Activated T-cell treated with anti-CD3 and anti-CD28 coated beads, Interleukin-2, amount 50 U/mL, for 72 hours (primary cell): ENCODE measurements at places on chromosomes 12 and 14.
A peak's percentile ranks its signal among the peaks of the same experiment; 100 is the strongest.

- no peak for DNase-seq
These were observed 66.4 kb upstream of the MAP1LC3B2 start for GRCh38 chr12:116492703-116493324.

DNA sequence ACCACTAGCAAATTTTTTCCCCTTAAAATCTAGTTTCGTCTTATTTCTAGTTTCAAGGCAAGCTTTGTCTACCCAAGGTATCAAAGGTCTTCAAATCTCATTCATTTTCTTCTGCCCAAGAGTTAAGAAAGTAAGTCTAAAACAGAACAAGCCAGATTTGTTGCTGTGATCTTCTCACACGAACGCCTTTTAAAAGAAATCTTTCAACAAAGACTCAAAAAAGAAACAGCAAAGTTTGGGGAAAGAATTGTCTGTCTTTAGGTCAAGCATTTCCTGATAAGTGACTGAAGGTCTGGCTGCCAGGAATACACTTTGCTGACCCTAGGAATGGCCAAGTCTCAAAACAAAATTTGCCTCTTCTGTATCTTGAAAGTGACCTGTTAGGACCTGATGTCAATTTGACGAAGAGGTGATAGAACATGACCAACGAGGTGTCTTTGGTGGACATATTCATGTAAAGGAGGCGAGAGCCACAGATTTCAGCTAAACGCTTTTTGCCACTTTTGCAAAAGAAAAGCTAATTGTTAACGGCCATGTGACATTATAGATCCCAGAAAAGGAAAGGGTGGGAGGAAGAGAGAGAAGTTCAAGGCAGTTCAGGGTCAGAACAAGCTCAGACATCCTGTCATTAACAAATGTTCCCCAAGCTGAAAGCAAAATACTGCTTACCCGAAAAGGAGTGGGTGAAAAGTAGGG, 1.7 kb downstream of the CDK17 start:
- DNase-seq = no peak

DNA sequence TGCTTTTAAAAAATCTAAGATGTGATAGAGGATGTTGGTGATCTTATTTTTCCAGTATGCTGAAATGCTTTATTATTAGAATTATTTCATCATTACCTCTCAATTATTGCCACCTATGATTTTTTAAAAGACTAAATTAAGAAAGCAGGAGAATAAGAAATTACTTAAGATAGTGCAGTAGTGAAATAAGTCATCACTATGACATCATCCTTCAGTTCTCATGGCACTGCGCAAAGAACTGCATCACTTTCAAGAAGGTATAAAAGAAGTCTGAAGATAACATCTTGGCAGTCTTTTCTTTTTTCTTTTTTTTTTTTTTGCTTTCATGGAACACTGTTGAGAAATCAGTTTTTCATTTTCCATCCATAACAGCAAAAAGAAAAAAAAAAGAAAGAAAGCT, 24.4 kb downstream of the NT5DC3 start:
- DNase-seq = no peak

DNA sequence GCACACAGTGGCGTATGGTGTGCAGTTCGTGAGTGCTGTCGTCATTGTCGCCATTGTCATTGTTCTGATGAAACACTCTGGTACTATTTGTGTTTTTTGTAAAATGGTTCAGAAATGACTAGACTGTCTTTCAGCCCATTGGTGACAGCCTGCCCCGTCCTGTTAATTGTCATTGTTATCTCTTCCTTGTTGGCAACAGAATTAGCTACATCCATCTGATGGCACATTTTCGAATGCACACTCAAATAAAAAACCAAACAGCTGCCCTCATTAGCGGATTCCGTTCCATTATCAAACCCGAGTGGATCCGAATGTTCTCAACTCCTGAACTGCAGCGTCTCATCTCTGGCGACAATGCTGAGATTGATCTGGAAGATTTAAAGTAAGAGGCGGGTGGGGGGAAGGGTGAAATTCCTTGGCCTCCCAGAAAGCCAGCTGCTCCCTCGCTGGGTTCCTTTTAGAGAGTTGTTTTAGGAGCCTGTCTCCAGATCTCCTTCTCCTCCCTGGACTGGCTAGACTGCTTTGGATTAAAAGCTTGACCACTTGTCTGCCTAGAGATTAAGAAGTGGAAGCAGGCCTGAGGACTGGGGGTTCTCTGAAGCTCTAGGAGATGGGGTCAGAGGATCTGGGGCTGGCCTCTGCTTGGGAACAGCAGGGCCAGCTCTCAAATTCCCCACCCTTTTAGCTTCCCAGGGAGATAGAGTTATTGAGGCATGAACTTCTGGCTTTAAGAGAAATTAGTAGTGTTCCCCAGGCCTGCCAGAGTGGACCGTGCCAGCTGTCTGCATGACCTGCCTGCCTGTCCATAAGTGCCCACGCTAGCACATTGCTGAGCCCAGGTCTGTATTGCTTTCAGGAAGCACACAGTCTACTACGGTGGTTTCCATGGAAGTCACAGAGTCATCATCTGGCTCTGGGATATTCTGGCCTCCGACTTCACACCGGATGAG, 43.3 kb downstream of the MMAB start:
- DNase-seq = no peak

- no peak for DNase-seq
These were observed 61.4 kb upstream of the PLEKHA5 start for GRCh38 chr12:19068137-19068536.

- DNase-seq = no peak
These were observed 14.2 kb downstream of the EPYC start for GRCh38 chr12:90990611-90991010.

- DNase-seq = no peak
These were observed 582.6 kb upstream of the ATP2B1 start for GRCh38 chr12:90290980-90291975.

DNA sequence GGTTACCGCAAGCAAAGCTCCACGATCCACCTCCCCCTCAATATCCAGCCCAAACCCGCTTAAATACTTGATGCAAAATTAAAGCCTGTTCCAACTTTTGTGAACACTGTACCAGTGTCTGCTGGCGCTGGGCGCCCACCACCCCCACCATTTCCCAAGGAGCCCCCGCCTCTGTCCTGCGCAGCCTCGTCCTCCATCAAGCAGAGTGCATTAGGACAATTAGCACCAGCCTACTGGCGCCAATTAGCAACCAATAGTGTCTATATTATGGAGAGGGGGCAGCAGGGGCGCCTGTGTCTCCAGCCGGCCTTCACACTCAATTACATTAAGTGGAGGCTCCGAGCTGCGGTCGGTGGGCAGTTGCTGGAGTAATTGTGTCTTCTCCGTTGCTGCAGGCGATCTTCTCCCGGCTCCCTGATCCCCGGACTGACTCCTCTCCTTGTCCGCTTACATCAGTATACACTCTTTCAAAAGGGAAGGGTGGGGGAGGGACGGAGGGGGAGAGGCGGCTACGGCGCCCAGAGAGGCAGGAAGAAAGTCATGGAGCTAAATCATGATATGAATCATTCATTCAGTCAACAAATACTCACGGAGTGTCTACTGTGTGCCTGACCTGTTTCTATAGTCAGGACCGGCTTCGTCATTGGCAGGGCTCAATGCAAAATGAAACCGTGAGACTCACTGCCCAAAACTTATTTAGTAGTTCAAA, 707.3 kb downstream of the MED13L start:
- no peak for DNase-seq

DNA sequence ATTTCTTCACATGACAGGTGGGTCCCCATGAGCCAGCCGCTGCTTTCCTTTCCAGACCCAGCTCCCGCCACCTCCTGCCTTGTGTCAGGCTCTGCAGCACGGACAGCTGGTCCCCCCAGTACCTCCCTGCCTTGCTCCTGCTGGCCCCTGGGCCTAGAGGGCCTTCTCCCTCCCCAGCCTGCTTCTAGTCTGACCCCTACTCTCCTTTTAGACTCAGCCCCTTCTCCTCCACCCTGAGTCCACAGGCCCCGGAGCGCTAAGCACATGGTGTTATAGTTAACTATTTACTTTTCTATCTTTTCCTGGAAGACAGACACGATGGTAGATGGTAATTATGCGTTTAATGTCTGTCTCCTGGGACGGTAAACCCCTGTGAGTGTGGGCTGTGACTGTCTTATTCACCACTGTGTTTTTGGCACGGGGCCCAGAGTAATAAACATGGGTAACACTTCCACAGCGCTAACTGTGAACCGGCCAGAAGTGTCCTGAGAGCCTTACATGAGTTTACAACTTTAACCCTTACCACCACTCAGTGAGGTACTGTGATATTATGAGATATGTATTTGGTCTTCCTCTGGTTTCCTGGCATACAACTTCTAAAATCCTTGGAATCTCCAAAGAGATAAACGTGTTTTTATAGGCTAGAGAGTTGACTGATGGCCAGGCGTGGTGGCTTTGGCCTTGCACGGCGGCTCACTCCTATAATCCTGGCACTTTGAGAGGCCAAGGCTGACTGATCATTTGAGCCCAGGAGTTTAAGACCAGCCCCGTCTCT, 41.2 kb downstream of the DGLUCY start:
- peak; percentile 40 for DNase-seq

GRCh38 chr12:46518169-46518568, 145.6 kb upstream of the SLC38A2 start:
- DNase-seq = no peak

GRCh38 chr12:67449591-67450052, 180.5 kb downstream of the CAND1 start:
- peak; percentile 25 for DNase-seq

- peak; percentile 39 for DNase-seq
These were observed 15.0 kb upstream of the MDM2 start for GRCh38 chr12:68792952-68793351.

DNA sequence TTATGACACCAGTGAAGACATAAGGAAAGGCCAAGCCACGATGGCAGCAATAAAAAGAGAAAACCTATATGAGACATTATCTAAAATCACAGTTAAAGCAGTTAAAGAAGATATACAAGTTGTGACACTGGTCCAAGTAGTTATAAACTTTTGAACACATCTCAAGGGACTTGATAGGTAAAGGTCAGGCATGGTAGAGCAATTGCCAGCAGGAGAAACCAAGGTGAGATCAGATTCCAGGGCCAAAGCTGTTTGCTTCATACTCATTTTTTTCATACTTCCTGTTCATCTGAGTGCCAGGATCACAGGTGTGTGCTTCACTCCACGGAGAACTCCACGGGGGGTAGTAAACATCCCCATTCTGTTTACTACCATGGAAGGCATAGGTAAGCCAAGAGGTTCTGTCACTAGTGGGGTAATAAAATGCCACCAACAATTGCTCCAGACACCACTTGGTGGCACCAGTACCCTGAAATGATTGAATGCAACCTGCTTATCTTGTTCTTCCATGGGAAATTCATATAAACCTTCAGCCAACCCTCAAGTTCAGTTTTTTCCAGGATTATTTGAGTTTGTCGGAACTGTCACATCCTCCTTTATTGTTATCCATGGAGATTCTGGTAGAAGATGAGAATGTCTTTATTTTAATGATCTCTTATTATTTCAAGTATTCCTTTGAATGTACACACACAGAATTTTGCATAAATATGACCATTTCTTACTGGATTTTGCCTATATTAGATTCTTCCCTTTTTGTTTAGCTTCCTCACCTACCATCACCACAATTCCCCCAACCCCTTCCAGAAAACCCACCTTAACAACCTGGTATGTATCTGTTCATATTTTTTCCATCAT, 59.2 kb upstream of the TSPAN8 start:
- DNase-seq = no peak

- peak; percentile 66 for DNase-seq
These were observed 7.8 kb upstream of the DTX1 start for GRCh38 chr12:113048716-113049127.

DNA sequence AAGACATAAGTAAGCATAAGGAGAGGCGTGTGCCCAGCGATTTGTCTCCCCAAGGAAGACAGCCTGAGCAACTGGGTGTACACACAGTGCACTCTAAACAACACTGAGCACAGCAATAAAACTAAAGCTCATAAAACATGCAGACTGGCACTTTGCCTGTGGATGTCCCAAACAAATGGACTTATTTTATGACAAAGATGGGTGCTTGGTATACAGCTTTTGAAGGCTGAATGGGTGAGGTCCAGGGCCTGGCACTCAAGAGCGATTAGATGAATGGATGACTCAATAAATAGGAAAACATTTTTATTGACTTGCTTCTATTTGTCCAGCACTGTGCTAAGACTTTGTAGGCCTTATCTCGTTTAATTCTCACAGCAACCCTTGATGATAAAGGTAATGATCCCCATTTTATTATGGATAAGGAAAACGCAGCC, 28.5 kb downstream of the LGMN start:
- no peak for DNase-seq

DNA sequence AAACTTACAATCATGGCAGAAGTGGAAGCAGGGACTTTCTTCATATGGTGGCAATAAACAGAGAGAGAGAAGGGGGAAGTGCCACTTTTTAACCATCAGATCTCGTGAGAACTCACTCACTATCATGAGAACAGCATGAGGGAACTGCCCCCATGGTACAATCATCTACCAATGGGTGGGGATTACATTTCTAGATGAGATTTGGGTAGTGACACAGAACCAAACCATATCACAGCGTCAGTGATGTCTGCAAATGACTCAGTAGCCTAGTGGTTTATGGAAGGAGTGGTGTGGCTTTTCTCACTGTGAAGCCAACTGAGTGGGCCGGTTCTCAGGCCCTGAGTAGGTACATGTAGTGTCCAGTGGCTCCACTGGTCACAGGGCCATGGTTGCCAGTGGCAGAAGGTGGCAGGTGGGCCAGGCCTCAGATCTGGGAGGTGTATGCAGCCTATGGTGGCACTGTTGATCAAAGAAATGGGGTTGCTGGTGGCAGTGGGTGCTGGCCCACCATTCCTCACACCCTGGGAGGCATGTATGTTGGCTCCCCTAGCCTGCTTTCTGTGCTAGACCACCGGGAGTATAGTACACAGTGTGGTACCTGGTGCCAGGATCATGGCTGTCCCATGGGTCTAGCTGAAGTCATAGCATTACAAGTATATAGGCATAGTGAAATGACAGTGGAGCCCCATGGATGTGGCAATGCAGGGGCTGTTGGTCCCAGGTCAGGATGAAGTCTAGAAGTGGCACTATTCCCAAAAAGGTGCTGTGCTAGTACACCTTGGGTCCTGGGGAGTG, 191.9 kb downstream of the NUBPL start:
- peak; percentile 8 for DNase-seq

DNA sequence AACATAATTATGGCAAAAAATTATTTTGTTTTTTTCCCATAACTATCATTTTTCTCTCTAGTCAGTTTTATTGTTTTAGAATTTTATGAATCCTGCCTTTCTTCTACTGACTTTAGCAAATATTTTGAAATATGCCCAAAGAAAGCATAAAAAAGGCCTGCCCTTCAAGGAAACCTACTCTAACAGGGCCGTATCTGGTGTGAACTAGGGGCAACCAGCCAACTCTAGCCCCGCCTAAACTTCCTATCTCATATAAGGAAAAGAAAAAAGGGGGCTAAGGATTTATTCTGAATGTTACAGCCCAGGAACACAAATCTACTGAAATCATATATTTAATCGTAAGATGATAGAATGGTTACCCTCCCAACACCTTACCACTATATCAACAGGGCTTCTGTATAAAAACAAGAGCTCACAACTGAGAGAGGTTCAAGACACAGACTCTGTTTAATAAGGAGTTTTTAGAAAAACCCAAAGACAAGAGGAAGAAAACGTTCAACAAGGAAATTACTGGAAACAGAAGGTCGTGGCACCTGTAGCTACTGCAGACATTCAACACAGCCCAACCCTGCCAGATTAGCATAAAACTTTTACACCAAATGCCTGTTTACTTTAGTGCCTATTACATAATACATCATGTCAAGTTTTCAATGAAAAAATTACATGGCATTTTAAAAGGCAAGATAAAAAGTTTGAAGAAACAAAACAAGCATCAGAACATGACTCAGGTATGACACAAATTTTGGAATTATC, 12.9 kb upstream of the EPYC start:
- DNase-seq = no peak

GRCh38 chr12:113815031-113815430, 151.1 kb downstream of the RBM19 start:
- DNase-seq = no peak

- no peak for DNase-seq
These were observed 14.8 kb upstream of the AACS start for GRCh38 chr12:125050446-125050845.
